ENCODE measurements at places on chromosomes 11 and 22.

DNA sequence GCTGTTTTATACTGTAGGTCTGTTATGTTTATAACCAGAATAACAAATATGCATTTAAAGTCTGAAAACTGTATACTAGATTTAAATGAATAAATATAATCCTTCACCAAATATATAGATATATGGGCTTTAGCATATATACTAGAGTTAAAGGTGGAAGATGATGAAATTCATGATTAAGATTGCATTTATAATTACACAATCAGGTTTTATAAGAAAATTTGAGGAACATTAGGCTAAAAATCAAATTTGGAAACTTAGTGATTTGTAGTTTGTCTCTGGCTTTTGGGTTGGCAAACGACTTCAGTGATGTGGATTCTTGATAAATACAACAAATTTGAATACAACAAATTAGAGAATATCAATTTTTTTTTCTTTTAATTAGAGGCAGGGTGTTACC lies 10.0 kb downstream of the BCL2L13 start:
- no peak for DNase-seq

DNA sequence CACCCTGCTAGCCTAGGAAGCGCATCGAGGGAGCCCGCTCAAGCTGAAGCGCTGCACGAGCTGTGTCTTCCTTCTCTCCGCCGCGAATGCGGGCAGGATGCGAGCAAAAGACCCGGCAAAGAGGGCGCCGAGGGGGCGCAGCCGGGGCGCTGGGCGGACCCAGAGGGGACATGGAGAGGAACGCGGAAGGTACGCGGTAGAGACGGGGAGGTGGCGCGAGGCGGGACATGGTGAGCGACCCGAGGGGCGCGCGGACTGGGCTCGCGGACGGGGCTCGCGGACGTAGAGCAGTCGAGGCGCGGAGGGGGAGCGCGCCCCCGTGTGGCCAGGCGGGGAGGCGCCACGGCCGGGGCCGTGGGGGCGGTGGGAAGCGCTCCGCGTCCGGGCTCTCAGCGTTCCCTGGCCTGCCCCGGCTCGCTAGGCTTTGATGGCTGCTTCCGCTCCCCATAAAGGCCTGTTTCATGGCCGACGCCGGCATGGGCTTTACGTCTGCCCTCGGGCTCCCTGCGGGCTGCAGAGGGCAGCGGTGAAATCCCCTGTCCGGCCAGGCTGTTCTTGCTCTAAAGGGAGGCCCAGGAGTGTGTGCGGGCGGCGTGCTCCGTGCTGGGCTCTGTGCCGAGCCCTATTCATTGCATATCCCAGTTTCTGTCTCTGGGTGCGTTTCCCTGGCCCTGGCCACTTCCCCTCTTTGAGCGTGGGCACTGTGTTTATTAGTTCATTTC lies 31.2 kb upstream of the TRIM29 start:
- peak; percentile 86 for DNase-seq

- DNase-seq: peak; percentile 61
Observed at GRCh38 chr11:65382033-65382803, at the start of gene SLC25A45. SLC25A45 (minus strand) TSS chr11:65382646; CDS start chr11:65381951, 695 bp downstream.

DNA sequence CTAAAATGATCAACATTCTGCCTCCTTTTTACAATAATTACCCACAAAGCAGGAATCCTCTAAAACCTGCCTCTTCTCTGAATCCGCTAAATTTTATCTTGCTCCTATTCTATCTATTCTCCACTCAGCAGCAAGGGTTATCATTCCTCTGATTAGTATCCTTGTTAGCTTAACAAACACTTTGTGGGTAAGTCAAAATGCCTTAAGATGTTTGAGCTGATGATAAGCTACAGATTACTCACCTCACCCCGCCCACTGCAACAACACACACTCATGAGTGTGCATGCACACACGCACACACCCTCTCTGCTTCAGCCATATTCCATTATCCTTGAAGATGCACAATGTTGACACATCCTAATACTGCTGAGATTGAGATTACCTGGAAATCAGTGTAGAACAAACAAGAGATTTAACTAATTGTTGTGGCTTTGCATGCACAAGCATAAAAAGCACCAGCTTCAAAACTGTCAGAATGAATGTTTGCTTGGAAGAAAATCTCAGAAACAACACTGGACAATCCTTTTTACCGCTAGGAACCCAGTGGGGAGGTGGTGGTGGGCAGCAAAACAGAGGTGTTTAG lies 130.9 kb downstream of the BBOX1 start:
- no peak for DNase-seq

DNA sequence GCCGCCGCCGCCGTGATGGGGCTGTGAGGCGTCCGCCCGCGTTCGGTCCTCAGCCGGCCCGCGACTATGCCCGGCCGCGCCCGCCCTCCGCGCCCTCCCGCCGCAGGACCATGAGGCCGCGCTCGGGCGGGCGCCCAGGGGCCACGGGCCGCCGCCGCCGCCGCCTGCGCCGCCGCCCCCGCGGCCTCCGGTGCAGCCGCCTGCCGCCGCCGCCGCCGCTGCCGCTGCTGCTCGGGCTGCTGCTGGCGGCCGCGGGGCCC lies 215 bp downstream of the ZNRF3 start:
- DNase-seq: no peak

DNA sequence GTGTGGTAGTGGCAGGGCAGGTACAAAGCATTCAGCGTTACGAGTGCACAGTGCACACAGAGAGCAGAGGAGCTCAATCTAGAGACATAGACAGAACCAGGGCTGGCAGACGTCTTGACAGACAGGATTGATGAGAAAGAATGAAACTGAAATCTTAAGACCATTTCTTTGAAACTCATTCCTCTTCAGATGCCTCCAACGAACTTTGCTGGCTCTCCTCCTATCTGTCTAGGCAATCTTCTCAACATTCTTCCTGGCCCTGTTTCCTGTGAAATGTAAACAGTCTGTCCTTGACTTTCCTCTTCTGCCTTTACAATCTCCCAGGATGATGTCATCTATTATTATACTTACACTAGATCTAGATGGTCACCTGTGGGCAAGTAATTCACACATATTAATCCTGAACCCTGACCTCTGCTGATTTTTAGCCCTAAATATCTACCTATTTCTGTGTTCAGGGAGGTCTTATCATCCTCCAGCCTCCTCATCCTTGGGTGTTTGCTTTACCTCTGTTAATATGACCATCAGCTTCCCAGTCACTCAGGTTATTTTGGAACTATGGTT lies 119.5 kb downstream of the ENTHD1 start:
- DNase-seq: no peak

- no peak for DNase-seq
Observed at GRCh38 chr22:49368976-49369725, 458.5 kb downstream of the BRD1 start.

DNA sequence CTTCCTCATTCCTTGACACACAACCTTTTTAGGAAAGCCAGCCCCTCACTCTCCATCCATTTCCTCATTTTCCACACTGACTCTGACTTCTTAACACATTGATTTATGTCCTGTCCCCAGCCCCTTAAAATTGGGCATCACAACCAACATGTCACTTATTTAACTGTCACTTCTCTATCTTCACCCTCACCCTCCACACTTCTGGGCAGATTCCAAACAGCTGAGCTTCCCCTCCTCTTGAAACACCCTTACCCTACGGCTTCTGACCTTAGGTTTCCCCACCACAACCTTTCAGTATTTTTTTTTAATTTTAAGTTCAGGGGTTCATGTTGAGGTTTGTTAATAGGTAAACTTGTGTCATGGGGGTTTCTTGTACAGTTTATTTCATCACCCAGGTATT lies 696.3 kb downstream of the DLG2 start:
- DNase-seq: no peak

GRCh38 chr11:10197091-10197490 lies 96.9 kb downstream of the SBF2 start:
- DNase-seq: no peak

DNA sequence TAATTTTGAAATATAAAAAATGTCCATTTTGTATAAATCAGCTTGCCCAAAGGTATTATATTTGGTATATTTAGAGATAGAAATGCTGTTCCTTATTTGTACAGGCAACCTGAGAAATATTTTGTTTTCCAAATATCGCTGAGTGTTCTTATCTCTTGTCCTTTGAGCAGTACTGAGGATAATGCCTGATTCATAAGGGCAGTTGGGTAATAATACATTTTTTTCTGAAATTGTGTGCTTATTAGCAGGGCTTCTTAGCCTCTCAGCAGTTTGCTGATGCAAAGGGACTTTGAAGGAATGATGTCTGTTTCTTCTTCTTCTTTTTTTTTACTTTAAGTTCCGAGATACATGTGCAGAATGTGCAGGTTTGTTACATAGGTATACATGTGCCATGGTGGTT lies 69.1 kb downstream of the LDLRAD3 start:
- DNase-seq: no peak

DNA sequence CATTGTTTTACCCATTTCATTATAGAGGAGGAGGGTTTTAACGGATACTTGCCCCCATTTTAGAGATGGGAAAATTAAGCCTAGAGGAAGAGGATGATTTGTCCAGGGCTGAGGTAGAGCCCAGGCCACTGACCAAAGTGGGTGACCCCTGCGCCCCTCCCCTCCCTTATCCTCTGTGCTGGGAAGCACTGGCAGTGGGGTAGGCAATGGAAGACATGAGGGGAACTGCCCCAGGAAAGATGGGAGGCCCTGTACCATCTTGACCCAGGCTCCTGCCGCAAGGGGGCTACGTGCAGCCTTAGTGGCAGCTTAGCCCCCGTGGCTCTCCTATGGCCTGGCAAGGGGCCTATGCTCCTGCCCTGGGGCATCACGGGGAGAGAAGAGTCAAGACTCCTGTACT lies 76.4 kb upstream of the MYOD1 start:
- no peak for DNase-seq

DNA sequence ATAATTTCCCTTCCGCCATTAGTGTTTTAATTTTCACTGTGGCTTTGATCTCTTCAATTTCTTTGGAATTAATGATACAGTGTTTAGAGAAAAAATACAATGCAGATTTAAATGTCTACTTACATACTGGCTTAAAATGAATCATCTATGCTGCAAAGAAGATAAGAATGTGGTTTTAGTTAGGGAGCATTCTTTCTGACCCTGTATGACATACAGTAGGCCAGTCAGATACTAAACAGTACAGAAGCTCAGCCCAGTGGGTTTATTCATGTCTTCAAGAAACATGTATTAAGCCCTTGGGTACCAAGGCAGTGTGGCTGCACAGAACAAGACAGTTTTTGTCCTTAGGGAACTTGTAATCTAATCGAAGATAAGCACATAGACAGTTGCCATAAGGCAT lies 268.8 kb downstream of the DDX10 start:
- DNase-seq: no peak

DNA sequence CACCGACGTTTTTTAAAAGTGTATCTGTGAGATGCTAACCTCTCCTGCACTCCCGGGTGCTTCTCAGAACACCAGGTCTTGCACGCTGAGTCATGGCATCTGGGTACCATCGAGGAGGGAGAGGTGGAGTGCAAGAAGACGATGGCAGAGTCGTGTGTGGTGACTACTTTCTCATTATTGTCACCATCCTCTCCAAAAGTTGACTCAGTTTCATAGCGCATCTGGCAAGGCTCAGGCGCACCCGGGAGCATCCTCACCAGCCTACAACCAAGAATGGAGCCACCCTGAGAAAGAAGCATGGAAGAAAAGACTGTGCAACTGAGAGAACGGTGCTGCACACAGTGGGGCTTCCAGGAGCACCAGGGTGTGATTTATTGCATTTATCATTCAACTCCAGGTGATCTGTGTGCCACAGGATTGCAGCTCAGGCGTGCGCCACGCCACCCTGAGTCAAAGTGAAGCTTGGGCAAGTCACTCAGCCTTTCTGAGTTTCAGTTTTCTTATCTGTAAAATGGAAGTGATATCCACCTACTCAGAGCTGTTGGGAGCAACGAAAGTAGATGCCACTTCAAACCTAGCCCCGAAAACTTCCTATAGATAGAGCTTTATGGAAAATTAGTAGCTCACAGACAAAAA lies 65.4 kb downstream of the LINC01488 start:
- DNase-seq: no peak

- DNase-seq: peak; percentile 38
Observed at GRCh38 chr11:45803971-45804760, 783 bp upstream of the SLC35C1 start.

GRCh38 chr11:20159466-20160381 lies 551 bp downstream of the DBX1 start:
- no peak for DNase-seq

- DNase-seq: no peak
Observed at GRCh38 chr11:71485063-71485399, 32.0 kb downstream of the NADSYN1 start.

GRCh38 chr11:95989076-95989605 lies 65.2 kb upstream of the MTMR2 start:
- no peak for DNase-seq

DNA sequence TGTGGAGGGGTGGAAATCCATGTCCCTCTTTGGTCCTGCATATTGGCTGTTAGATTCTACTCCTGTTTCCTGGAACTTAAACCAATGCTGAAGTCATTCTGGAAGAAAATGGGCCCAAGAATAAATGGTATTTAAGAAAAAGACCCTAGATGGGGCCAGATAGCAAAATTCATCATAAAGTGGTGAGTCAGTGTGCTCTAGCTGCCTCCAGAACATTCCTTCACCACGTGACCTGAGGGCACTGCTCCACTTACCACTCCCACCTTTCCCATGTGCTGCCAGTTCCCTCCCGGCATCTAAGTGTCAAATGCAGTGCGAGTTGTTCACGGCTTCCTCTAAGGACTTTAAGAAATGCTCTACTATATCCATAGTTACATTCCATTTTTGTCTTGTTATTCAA lies 30.9 kb upstream of the NAP1L4 start:
- DNase-seq: no peak

DNA sequence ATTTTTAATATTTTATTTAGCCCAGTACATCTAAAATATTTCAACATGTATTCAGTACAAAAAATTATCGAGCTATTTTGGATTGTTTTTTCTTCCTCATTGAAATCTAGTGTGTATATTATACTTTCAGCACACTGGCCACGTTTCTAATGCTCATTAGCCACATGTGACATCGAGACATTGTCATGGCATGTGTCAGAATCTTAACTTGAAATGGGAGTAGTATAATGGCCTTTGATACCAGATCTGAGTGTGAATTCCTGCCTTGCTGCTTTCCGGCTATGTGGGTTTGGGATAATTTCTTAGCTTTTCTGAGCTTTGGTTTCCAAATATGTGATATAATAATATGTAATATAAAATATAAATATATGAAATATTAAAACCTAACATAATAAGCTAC lies 54.3 kb downstream of the BCL2L13 start:
- DNase-seq: no peak

All from neural crest cell (in vitro differentiated cells).